ENCODE measurements at places on chromosomes 1 and 21.
A peak's percentile ranks its signal among the peaks of the same experiment; 100 is the strongest.

- no peak for DNase-seq
Measured at GRCh38 chr1:28928314-28928941, 14.1 kb downstream of the EPB41 start.

DNA sequence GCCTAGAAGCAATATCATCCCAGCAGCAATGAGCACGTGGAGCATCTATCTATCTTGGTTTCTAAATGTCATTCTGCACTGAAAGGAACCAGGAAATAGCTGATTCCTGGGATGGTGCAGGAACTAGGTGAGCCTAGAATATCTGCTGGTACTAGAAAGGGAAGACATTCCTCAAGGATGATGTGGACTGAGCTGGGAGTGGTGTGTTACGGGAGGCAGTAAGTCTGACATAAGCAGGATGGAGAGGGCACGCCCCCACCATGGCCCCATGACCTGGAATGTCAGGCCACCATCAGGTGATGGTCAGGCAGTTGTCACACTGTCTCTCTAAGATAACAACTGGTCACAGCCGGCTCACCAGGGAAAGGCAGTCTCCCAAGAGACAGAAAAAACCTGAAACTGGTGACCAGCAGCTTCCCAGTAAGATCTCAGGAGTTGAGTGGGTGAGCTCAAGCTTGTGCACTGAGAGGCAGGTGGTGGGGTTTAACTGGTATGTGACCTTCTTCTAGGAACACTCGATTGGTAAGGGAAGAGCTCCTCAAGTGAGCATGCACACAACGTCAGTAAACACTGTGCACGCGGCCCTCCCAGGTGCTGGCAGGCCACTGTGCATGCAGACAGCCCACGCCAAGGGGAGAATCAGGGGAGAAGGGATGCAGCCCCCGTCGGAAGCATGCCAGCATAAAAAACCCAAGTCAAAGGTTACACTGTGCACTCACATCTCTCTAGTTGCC is 148.7 kb downstream of the ADSS2 start:
- DNase-seq: no peak

GRCh38 chr1:70353601-70354331 is 756 bp downstream of the ANKRD13C start:
- no peak for DNase-seq

DNA sequence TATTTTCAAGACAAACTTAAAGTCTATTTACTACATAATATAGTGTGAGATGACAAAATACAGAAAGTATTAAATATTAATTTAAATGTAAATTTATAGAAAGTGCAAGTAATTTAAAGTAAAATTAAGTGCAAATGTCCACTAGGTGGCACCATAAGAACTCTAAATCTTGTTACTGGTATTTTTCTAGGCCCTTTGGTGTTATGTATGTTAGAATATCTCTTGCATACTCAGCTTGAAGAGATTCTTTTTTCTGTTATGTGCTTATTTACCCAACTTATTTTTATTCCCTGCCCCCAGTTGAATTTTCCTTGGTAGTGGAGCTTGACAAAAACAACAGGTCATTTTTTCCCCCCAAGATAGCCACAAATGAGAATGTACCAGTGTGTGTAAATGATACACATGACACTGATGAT is 71.5 kb downstream of the RPS6KC1 start:
- no peak for DNase-seq

- DNase-seq: no peak
Measured at GRCh38 chr1:36913484-36914060, 120.7 kb downstream of the GRIK3 start.

- no peak for DNase-seq
Measured at GRCh38 chr1:36400825-36401601, 3.3 kb upstream of the LSM10 start.

GRCh38 chr1:9019896-9020295 is 6.3 kb downstream of the SLC2A7 start:
- DNase-seq: no peak

DNA sequence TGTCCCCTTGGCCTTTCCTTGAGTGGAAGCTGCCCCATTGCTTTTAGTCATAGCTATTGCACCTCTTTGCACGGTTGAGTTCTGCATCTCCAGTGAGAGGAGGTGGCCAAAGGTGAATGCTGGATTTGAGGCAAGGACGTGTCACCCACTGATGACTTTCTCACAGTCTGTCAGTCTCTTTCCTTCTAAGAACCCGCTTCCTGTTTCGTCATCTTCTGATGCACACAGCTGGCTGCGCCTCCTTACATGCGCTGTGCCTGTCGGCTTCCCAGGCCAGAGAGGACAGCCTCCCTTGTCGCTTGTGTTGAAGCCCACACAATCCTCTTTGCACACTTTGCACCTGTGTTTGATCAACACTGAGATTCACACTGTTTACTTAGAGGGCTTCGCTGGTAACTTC is 41.8 kb upstream of the PWP2 start:
- peak; percentile 57 for DNase-seq

DNA sequence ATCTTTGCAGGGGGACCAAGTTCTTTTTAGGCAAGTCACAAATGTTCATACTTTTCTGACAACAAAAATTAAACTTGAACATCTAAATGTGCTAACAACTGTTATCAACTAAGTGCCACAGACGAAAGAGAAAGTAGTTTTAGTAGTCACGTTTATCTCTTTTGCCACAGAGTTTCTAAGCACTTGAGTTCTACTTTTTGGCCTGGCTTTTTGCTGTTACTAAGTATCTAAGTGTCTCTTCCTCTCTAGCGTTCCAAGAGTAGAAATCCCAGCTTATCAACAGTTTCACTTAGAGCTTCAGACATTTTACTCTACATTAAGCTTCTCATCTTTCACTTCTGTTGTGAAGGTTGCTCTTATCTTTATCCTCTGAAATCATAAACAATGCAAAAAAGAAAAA is 34.2 kb downstream of the GATAD2B start:
- DNase-seq: no peak

- no peak for DNase-seq
Measured at GRCh38 chr1:19557609-19558051, 72.3 kb upstream of the CAPZB start.

DNA sequence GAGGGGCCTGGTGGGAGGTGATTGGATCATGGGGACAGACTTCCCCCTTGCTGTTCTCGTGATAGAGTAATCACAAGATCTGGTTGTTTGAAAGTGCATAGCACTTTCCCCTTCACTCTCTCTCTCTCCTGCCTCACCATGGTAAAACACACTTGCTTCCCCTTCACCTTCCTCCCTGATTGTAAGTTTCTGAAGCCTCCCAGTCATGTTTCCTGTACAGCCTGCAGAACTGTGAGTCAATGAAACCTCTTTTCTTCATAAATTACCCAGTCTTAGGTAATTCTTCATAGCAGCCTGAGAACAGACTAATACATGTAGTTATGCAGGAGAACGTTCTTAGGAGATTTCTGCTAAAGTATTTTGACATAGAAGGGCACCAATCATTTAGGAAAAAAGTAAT is 59.9 kb upstream of the FBXO28 start:
- DNase-seq: no peak

- DNase-seq: no peak
Measured at GRCh38 chr1:119286587-119287181, 81.9 kb upstream of the HAO2 start.

GRCh38 chr21:15408089-15408488 is 321.7 kb upstream of the USP25 start:
- DNase-seq: no peak

GRCh38 chr1:42851420-42851819 is 5.0 kb downstream of the ZNF691 start:
- no peak for DNase-seq

GRCh38 chr21:36587388-36587787 is 107.5 kb upstream of the CLDN14 start:
- DNase-seq: no peak

- no peak for DNase-seq
Measured at GRCh38 chr1:62706985-62707743, 19.0 kb upstream of the DOCK7 start.

GRCh38 chr1:201304126-201304525 is 20.8 kb downstream of the PKP1 start:
- DNase-seq: no peak

GRCh38 chr1:223776075-223776814 is 63.9 kb downstream of the CAPN2 start:
- peak; percentile 11 for DNase-seq

DNA sequence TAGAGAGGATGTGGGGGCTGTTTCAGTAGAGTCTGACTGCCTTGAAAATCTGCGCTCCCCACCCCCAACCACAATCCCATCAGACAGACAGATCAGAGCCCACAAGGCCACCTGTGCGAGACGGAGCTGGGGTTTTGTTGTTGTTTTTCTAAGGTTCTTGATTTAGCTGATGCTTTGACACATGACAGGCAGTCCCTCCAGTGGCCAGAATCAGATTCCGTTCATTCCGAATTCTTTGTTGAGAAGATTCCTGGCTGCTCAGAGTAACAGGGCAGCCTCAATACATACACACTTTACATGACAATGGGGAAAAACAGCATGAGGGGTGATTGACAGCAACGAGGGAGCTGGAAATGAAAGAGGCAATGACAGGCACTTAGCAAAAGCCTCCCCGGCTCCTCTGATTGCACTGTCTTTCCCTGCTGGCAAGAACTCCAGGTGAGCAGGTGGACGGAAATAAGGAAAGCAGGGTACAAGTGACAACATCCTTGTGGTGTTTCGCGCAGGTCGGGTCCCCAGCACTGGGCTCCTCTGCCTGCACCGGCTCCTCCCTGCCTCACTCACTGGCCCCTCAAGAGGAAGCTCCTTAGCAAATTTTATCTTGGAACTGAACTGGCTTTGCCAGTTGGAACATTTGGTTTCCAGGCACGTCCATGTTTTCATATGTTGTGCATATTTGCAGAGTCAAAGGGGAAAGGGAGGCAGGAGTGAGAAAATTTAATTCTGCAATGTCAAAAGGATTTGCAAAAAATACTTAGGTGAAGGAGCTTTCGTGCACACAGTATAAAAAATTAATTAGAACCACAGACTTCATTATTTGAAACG is 148.7 kb downstream of the PGBD5 start:
- no peak for DNase-seq

GRCh38 chr21:33976082-33977016 is 60.7 kb upstream of the ATP5PO start:
- DNase-seq: no peak

- no peak for DNase-seq
Measured at GRCh38 chr1:235782601-235783000, 84.1 kb downstream of the LYST start.

GRCh38 chr1:27136236-27136551 is 18.7 kb downstream of the SLC9A1 start:
- no peak for DNase-seq

GRCh38 chr1:20708057-20708456 is 9.8 kb downstream of the KIF17 start:
- DNase-seq: no peak
